H4 (cell line): ENCODE measurements at places on chromosomes 12 and 14. TPM values are rescaled to one million over a fixed set of nuclear protein-coding genes. Genes with fewer than 3 reads are reported as not detected.

KERA gene
- total RNA-seq = not detected in 2 replicates

CPM gene
- 0.45 and 1.7 TPM in 2 replicates for total RNA-seq

KCNH3 gene
- total RNA-seq = 0.70 and 1.6 TPM in 2 replicates

NRIP2 gene
- total RNA-seq = 0.04 TPM in 1 of 2 replicates, not detected in the other

DDN gene
- 0.06 and 0.14 TPM in 2 replicates for total RNA-seq

GCN1 gene
- total RNA-seq = 33.7 and 59.7 TPM in 2 replicates

HCAR1 gene
- total RNA-seq = not detected in 2 replicates

TEX52 gene
- total RNA-seq = not detected in 2 replicates

ANKRD33 gene
- not detected in 2 replicates for total RNA-seq

PARPBP gene
- 29.8 and 30.0 TPM in 2 replicates for total RNA-seq

NPFF gene
- not detected in 2 replicates for total RNA-seq

MANSC4 gene
- not detected in 2 replicates for total RNA-seq

CIROP gene
- total RNA-seq = not detected in 2 replicates

TAS2R19 gene
- total RNA-seq = 0.21 TPM in 1 of 2 replicates, not detected in the other

MED13L gene
- 19.7 and 21.7 TPM in 2 replicates for total RNA-seq

TAS2R30 gene
- total RNA-seq = 0.10 TPM in 1 of 2 replicates, not detected in the other

AMN gene
- not detected in 2 replicates for total RNA-seq

PLD4 gene
- total RNA-seq = not detected in 2 replicates

RNASE4 gene
- total RNA-seq = 14.7 and 22.2 TPM in 2 replicates

KLHL33 gene
- total RNA-seq = not detected in 2 replicates

MUCL1 gene
- total RNA-seq = not detected in 2 replicates

SPTB gene
- 0.02 and 0.04 TPM in 2 replicates for total RNA-seq

BHLHE41 gene
- total RNA-seq = 8.1 and 9.6 TPM in 2 replicates
